H1 (cell line): ENCODE measurements at places on chromosomes 3 and 15. TPM values are rescaled to one million over a fixed set of nuclear protein-coding genes. Genes with fewer than 3 reads are reported as not detected.

- DNase-seq = no peak
- no peak overlapping the region for H3K4me3 ChIP-seq
- no peak overlapping the region for H3K27ac ChIP-seq
- no peaks in the 10 kb centered on the region for H3K4me1 ChIP-seq
Measured at GRCh38 chr3:166877971-166878370, 502.1 kb downstream of the ZBBX start.

DNA sequence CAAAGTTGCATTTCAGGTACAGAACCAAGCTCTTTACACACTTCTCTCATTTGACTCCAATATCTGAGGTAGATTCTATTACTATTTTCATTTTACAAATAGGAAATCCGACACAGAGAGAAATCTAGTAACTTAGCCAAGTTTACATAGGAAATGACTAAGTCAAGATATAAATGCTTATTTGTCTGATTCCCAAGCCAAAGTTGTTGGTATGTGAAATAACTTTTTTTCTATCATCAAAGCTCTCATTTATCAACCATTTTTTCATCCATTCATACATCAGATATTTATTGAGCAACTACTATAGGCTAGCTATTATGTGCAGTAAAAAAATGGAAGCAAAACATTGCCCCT, 89.2 kb upstream of the MITF start:
- no peaks in the 10 kb centered on the region for H3K4me1 ChIP-seq
- no peak overlapping the region for H3K4me3 ChIP-seq
- no peaks in the 10 kb centered on the region for H3K36me3 ChIP-seq

DNA sequence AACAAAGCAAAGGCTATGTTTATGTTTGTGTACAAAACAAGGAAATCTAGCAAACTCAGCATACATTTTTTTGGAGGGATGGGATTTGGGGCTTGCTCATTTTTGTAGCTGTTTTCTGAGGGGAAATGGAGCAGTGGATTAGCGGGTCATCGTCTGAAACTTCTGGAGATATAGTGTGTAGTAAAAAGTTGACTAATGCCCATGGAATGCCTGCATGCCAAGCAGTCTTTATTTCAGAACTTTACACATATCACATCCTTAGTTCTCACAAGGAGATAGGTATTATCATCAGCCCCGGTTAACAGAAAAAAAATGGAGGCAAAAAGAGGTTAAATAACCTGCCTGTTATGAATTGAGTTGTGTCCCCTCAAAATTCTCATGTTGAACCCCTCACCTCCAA, 47.1 kb downstream of the ATP13A4 start:
- no peaks in the 10 kb centered on the region for H3K36me3 ChIP-seq
- H3K27me3 ChIP-seq = no peaks in the 10 kb centered on the region
- no peak overlapping the region for H3K4me3 ChIP-seq
- no peaks in the 10 kb centered on the region for H3K4me1 ChIP-seq
- H3K27ac ChIP-seq = no peak overlapping the region

- no peaks in the 10 kb centered on the region for H3K36me3 ChIP-seq
- H3K4me1 ChIP-seq = no peaks in the 10 kb centered on the region
- no peak within 1 kb of the TSS for H3K27ac ChIP-seq
- DNase-seq = peak; percentile 60
- H3K4me3 ChIP-seq = peak within 1 kb of the TSS; percentile 76
Measured at GRCh38 chr3:52897130-52898122, at the start of gene STIMATE. Gene STIMATE (minus strand): TSS chr3:52897548. CDS start chr3:52897450, 98 bp downstream.

GRCh38 chr3:130504701-130505100, 12.3 kb upstream of the COL6A6 start:
- no peaks in the 10 kb centered on the region for H3K36me3 ChIP-seq
- DNase-seq = no peak
- H3K27ac ChIP-seq = no peak overlapping the region
- H3K27me3 ChIP-seq = no peaks in the 10 kb centered on the region

- H3K4me3 ChIP-seq = no peak overlapping the region
- no peaks in the 10 kb centered on the region for H3K27me3 ChIP-seq
- no peak overlapping the region for H3K27ac ChIP-seq
- H3K36me3 ChIP-seq = no peaks in the 10 kb centered on the region
Measured at GRCh38 chr3:12234192-12234591, 54.7 kb upstream of the PPARG start.

DNA sequence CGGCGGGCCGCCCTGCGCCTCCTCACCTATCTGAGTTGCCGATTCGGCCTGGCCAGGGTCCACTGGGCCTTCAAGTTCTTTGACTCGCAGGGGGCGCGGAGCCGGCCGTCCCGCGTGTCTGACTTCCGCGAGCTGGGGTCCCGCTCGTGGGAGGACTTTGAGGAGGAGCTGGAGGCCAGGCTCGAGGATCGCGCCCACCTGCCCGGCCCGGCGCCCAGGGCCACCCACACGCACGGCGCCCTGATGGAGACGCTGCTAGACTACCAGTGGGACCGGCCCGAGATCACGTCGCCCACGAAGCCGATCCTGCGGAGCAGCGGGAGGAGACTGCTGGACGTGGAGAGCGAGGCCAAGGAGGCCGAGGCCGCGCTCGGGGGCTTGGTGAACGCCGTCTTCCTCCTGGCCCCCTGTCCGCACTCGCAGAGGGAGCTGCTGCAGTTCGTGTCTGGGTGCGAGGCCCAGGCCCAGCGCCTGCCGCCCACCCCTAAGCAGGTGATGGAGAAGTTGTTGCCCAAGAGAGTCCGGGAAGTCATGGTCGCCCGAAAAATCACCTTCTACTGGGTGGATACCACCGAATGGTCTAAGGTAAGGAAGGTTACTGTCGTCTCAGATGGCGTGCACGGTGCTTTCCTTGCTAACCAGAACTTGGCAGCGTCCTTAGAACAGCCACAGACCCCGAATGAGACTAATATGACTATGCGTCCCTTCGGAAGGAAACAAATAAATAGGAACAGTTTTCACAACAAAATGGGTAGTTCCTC, 567 bp downstream of the TICRR start:
- peak overlapping the region; percentile 92 for H3K4me3 ChIP-seq
- H3K36me3 ChIP-seq = peaks cover 23% of the 10 kb centered on the region; the same call in 1 of the 2 replicates
- peaks cover 4% of the 10 kb centered on the region for H3K4me1 ChIP-seq
- no peaks in the 10 kb centered on the region for H3K27me3 ChIP-seq
- no peak for DNase-seq

- H3K36me3 ChIP-seq = peaks cover 6% of the 10 kb centered on the region; the same call in 1 of the 2 replicates
- no peak for DNase-seq
- H3K4me3 ChIP-seq = no peak overlapping the region
- H3K27me3 ChIP-seq = no peaks in the 10 kb centered on the region
Measured at GRCh38 chr15:84702961-84703482, 12.9 kb downstream of the SEC11A start.

DNA sequence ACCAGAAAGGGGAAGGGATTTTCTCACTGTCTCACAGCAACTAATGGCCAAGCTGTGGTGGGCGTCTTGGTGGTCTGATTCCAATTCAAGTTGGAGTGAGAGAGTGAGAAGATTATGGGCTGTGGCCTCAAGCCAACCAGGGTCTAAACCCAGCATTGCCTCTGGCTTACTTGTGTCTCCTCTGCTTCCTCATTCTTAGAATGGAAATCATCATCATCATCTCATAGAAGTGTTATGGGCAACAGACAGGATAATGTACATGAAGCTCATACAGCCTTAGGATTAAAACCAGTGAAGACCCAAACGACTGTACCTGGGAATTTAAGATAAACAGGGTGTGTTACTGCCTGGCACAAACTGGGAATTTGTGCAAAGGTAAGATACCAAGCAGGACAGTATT, 29.1 kb upstream of the IREB2 start:
- H3K4me1 ChIP-seq = peaks cover 8% of the 10 kb centered on the region
- no peaks in the 10 kb centered on the region; the same call in 1 of the 2 replicates for H3K27me3 ChIP-seq
- no peak overlapping the region for H3K27ac ChIP-seq
- no peak for DNase-seq
- H3K4me3 ChIP-seq = no peak overlapping the region
- no peaks in the 10 kb centered on the region for H3K36me3 ChIP-seq

- peak; percentile 76 for DNase-seq
- H3K27me3 ChIP-seq = peaks cover 27% of the 10 kb centered on the region
- H3K27ac ChIP-seq = no peak within 1 kb of the TSS
- H3K36me3 ChIP-seq = no peaks in the 10 kb centered on the region
- peak within 1 kb of the TSS; percentile 47 for H3K4me3 ChIP-seq
Measured at GRCh38 chr3:127628788-127629466, at the start of gene PODXL2. Gene PODXL2 (plus strand): TSS chr3:127629185. CDS start chr3:127629220, 35 bp downstream.

DNA sequence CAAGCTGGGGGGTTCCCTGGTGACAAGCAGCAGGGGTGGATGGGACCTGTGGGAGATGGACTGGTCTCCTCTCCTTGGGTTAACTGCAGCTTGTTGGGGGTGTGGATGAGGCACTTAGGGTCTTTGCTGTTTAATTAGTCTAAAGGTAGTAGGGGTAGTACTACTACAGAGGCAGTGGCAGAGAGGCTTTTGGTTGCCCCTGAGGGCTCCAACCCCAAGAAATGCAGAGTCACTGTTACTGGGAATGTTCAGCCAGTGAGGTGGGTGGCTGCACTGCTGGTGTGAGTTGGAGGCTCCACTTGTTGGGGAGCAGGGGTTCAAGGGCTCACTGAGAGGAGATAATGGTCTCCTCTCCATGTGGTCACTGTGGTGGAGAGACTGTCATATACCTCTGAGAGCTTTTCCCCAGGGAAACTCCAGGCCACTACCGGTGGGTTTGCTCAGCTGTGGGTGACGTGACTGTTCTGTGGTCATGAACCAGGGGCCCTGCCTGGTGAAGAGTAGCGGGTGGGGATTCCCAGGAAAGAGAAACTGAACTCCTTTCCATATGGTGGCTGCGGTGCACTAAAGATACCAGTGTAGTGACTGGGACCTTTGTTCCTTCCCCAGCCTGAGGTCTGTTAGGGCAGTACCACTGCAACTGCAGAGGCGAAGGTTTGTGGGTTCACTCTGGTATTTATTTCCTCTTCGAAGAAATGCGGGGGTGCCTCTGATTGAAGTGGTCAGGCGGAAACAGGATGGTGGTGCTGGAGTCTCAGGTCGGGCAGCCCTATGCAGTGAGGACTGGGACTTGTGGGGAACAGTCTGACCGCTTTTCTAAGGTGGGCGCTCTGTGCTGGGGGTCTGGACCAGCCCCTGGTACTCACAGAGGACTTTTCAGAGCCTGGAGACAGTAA, 68.9 kb upstream of the TNFSF10 start:
- H3K4me3 ChIP-seq = no peak overlapping the region
- H3K27me3 ChIP-seq = no peaks in the 10 kb centered on the region
- H3K4me1 ChIP-seq = no peaks in the 10 kb centered on the region
- no peak overlapping the region for H3K27ac ChIP-seq
- no peaks in the 10 kb centered on the region for H3K36me3 ChIP-seq

- H3K27ac ChIP-seq = no peak overlapping the region
- H3K4me1 ChIP-seq = no peaks in the 10 kb centered on the region
- no peak overlapping the region for H3K4me3 ChIP-seq
- no peaks in the 10 kb centered on the region for H3K36me3 ChIP-seq
Measured at GRCh38 chr15:83850015-83850414, 196.1 kb downstream of the ADAMTSL3 start.

GRCh38 chr15:95988574-95988887, 342.0 kb upstream of the NR2F2 start:
- H3K27ac ChIP-seq = no peak overlapping the region
- no peaks in the 10 kb centered on the region for H3K27me3 ChIP-seq
- no peak overlapping the region for H3K4me3 ChIP-seq
- no peak for DNase-seq

GRCh38 chr3:54213907-54214306, 91.6 kb downstream of the CACNA2D3 start:
- no peak overlapping the region for H3K4me3 ChIP-seq
- DNase-seq = no peak
- no peak overlapping the region for H3K27ac ChIP-seq
- no peaks in the 10 kb centered on the region for H3K4me1 ChIP-seq
- no peaks in the 10 kb centered on the region for H3K36me3 ChIP-seq

- no peaks in the 10 kb centered on the region for H3K4me1 ChIP-seq
- no peak for DNase-seq
- H3K36me3 ChIP-seq = no peaks in the 10 kb centered on the region
- H3K4me3 ChIP-seq = no peak overlapping the region
Measured at GRCh38 chr15:99071091-99071680, 33.7 kb upstream of the SYNM start.

- no peak overlapping the region for H3K27ac ChIP-seq
- DNase-seq = no peak
- H3K4me3 ChIP-seq = no peak overlapping the region
- H3K36me3 ChIP-seq = peaks cover 20% of the 10 kb centered on the region
Measured at GRCh38 chr3:123287051-123287961, 85.6 kb downstream of the SEC22A start.

GRCh38 chr3:51388286-51389029, 2.6 kb upstream of the RBM15B start:
- peaks cover 33% of the 10 kb centered on the region for H3K36me3 ChIP-seq
- no peak overlapping the region for H3K4me3 ChIP-seq
- H3K27me3 ChIP-seq = no peaks in the 10 kb centered on the region
- no peak overlapping the region for H3K27ac ChIP-seq
- H3K4me1 ChIP-seq = peaks cover 10% of the 10 kb centered on the region

GOLGA6L7 gene
- total RNA-seq = not detected in 2 replicates

PRRT3 gene
- total RNA-seq = 8.4 and 9.2 TPM in 2 replicates

GRIP2 gene
- 6.4 and 6.9 TPM in 2 replicates for total RNA-seq

GOLGA6D gene
- 0.69 and 0.73 TPM in 2 replicates for total RNA-seq

PLA2G4E gene
- not detected in 2 replicates for total RNA-seq

SSUH2 gene
- 0.69 and 0.73 TPM in 2 replicates for total RNA-seq

KCNMB3 gene
- total RNA-seq = 1.9 and 2.0 TPM in 2 replicates
